Caco-2 (cell line): ENCODE measurements at places on chromosomes 6 and 20.

DNA sequence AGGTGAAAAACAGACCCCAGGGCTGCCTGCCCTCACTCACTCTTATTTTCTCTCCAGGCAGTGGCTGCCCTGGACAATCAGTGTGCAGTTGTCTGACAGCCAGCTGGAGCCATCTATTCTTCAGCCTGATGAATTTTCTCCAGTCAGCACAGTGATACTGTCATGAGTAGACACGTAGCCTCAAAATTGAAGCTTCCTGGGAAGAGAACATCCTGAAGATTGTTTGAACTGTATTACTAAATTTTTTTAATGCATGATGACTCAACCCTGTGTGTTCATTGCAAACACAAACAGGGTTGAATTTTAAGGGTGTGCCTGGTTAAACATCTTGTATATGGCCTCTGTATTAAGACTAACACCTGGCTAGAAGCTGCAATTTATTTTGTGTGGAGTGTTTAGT, 49.8 kb upstream of the STXBP5 start:
- DNase-seq: no peak

GRCh38 chr6:122609881-122610689, at the start of gene PKIB:
Gene PKIB, plus strand, starts transcription at chr6:122610405. Its CDS starts 107,390 bp downstream, at chr6:122717795.
- DNase-seq: peak; percentile 89

DNA sequence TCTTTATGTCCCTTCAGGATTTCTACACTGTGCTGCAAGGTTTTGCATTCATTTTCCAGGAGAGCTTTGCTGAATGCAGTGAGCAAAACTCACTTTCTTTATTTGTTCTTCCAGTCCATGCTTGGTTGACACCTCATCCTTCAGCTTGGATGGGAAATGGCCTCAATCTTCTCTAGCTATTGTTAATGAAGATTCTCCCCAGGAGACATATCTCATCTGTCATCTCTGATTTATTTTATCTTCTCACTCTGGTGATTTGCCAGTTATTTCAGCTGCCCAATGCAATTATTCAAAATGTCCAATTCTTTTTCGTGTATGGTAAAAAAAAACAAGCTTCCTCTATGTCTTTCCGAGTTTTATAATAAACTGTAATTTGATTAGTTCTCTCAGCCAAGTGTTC, 77.9 kb upstream of the PAK5 start:
- DNase-seq: no peak

GRCh38 chr20:3223994-3224680, 14.8 kb downstream of the ITPA start:
- no peak for DNase-seq

GRCh38 chr6:153442096-153442495, 311.0 kb upstream of the RGS17 start:
- DNase-seq: no peak
